CD4-positive, alpha-beta memory T cell (primary cell): ENCODE measurements at places on chromosomes 2 and 18.

GRCh38 chr2:3307901-3308300, 69.7 kb downstream of the EIPR1 start:
- H3K27me3 ChIP-seq: no peaks in the 10 kb centered on the region
- peaks cover 20% of the 10 kb centered on the region for H3K4me1 ChIP-seq
- no peak for DNase-seq

GRCh38 chr2:230441227-230441897, 25.4 kb downstream of the SP100 start:
- no peak overlapping the region for H3K4me3 ChIP-seq
- H3K36me3 ChIP-seq: peaks cover 37% of the 10 kb centered on the region
- peak overlapping the region; percentile 40 for H3K27ac ChIP-seq

GRCh38 chr2:223930103-223930976, 14.8 kb downstream of the WDFY1 start:
- H3K27ac ChIP-seq: no peak overlapping the region
- H3K4me1 ChIP-seq: peaks cover 39% of the 10 kb centered on the region
- H3K27me3 ChIP-seq: no peaks in the 10 kb centered on the region
- no peak for DNase-seq
- no peak overlapping the region for H3K4me3 ChIP-seq
- H3K36me3 ChIP-seq: no peaks in the 10 kb centered on the region

DNA sequence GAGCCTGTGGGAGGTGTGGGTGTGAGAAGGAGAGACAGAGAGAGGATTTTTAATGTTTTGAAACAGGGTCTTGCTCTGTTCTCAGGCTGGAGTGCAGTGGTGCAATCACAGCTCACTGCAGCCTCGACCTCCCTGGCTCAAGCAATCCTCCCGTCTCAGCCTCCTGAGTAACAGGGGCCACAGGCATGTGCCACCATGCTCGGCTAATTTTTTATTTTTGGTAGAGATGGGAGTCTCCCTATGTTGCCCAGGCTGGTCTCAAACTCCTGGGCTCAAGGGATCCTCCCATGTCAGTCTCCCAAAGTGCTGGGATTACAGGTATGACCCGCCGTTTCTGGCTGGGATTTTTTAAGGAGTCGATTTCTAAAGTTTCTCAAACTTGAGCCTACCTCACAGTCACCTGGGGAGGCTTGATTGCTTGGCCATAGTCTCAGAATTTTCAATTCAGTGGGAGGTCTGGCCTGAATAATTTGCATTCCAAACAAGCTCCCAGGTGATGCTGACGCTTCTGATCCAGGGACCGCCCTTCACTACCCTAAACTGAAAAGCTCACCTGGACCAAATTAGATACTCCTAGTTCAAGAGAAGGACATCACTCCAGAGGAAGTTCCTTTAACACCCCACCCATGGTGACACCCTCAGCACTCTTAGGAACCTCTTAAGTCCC, 70.8 kb upstream of the SLC1A4 start:
- peaks cover 10% of the 10 kb centered on the region for H3K4me1 ChIP-seq
- no peak for DNase-seq
- H3K4me3 ChIP-seq: peak overlapping the region; percentile 64
- H3K36me3 ChIP-seq: no peaks in the 10 kb centered on the region
- peak overlapping the region; percentile 32 for H3K27ac ChIP-seq

DNA sequence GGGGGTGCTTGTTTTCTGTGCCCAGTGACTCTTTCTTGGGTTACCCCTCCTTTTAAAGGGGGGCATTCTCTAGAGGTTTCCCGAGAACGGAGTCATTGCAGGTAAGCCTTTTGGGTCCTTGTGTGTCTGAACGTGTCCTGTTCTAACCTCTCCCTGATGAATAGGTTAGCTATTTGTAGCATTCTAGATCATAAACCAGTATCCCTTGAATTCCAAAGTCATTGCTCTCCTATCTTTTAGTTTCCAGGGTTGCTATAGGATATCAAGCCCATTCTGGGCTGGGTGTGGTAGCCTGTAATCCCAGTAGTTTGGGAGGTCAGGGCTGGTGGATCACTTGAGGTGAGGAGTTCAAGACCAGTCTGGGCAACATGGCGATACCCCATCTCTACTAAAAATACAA, 65.9 kb upstream of the YWHAQ start:
- no peak overlapping the region for H3K4me3 ChIP-seq
- H3K27ac ChIP-seq: no peak overlapping the region
- H3K36me3 ChIP-seq: no peaks in the 10 kb centered on the region
- DNase-seq: no peak
- no peaks in the 10 kb centered on the region for H3K27me3 ChIP-seq

GRCh38 chr2:84776011-84776410, 104.9 kb downstream of the TRABD2A start:
- H3K36me3 ChIP-seq: no peaks in the 10 kb centered on the region
- DNase-seq: no peak

DNA sequence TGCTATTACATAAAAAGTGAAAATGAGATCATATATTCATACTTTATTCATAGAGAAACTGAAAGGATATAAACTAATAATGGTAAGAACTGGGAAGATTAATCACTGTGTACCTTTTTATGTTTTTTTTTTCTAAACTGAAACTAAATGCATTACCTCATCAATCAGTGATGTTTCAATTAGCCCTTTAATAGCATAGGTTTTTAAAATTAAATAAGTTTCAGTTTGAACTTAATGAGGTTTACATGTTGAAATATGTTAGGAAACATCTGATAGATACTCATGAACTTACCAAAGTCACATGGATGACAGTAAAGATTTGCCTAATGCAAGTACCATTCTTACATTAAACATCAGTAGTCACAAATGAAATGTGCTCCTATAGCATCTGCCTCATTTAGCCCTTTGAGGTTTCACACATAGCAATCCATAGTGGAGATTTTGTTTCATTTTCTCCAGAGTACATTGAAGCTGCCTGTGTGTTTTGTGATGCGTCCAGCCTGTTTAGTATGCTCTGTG, 8.9 kb downstream of the MAPRE2 start:
- peaks cover 60% of the 10 kb centered on the region for H3K4me1 ChIP-seq
- no peak for DNase-seq
- no peaks in the 10 kb centered on the region for H3K27me3 ChIP-seq

DNA sequence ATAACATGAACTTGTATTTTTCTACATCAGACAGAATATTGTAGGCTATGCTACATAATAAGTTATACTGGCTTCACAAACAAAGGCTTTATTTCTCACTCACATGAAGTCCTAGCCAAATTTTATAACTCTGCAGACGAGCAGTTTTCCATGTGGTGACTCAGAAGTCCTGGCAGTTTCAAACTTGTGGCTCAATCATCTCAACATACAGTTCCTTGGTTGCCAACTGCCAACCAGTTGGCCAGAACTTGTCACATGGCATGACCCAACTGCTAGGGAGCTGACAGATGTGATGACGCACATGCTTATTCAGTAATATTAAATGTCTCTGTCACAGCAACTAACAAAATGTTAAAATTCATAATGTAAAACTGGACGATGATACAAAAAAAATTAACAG, 63.8 kb upstream of the ZC3H15 start:
- no peaks in the 10 kb centered on the region for H3K27me3 ChIP-seq
- no peaks in the 10 kb centered on the region for H3K36me3 ChIP-seq
- peaks cover 8% of the 10 kb centered on the region for H3K4me1 ChIP-seq
- H3K4me3 ChIP-seq: no peak overlapping the region
- no peak for DNase-seq

- no peak for DNase-seq
- no peaks in the 10 kb centered on the region for H3K27me3 ChIP-seq
- H3K4me1 ChIP-seq: peaks cover 52% of the 10 kb centered on the region
- H3K36me3 ChIP-seq: no peaks in the 10 kb centered on the region
Observed at GRCh38 chr18:51195086-51195450, 2.4 kb downstream of the MEX3C start.

DNA sequence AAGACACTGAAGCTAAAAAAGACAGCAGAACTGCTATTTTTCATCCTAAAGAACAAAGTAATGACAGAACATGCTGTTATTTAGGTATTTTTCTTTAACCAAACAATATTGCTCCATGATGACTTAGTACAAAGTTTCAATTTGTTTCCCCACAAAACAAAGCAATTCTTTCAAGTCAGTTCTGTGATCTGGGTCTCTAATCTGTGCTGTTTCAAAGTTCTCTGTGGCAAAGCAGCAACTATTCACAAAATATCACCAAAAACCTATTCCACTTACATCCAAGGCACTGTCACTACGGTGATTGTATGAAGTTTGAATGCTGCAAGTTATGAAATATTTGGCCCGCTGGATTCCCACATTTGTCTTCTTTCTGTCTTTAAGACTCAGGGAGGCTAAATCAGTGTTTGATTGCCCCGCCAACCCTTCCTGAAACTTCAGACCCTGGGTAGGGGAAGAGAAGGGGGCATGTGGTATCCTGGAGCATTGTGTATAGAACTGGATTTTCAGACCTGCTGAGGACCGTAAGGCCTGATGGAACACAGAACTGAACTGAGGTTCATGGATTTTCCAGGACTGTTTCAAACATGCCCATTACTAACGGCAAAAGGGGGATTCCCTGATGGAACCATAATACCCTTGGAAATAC, 13.1 kb upstream of the MFF start:
- no peaks in the 10 kb centered on the region for H3K4me1 ChIP-seq
- H3K36me3 ChIP-seq: no peaks in the 10 kb centered on the region
- no peak overlapping the region for H3K4me3 ChIP-seq
- no peak overlapping the region for H3K27ac ChIP-seq
- no peaks in the 10 kb centered on the region for H3K27me3 ChIP-seq

DNA sequence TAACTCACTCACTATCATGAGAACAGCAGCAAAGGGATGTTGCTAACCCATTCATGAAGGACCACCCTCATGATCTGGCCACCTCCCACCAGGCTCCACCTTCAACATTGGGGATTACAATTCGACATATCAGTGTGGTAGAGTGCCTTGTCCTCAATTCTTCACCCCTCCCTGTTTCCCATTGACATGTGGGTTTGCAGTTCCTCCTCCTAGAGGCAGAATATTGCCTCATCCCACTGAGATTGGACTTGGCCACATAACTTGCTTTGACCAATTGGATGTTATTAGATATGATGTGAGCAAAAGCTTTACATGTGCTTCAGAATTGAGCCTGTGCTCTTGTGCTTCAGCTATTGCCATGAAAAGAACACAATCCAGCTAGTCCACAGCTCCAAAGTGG, 217.0 kb upstream of the CXCR4 start:
- DNase-seq: no peak
- H3K27me3 ChIP-seq: no peaks in the 10 kb centered on the region
- no peaks in the 10 kb centered on the region for H3K36me3 ChIP-seq
- H3K27ac ChIP-seq: no peak overlapping the region
- no peaks in the 10 kb centered on the region for H3K4me1 ChIP-seq

GRCh38 chr2:85524336-85524908, 14.5 kb upstream of the MAT2A start:
- H3K36me3 ChIP-seq: no peaks in the 10 kb centered on the region
- H3K4me1 ChIP-seq: no peaks in the 10 kb centered on the region
- no peak overlapping the region for H3K4me3 ChIP-seq
- no peak for DNase-seq
- H3K27ac ChIP-seq: no peak overlapping the region

- H3K36me3 ChIP-seq: no peaks in the 10 kb centered on the region
- no peak overlapping the region for H3K4me3 ChIP-seq
- DNase-seq: no peak
- H3K27me3 ChIP-seq: no peaks in the 10 kb centered on the region
- no peak overlapping the region for H3K27ac ChIP-seq
- no peaks in the 10 kb centered on the region for H3K4me1 ChIP-seq
Observed at GRCh38 chr2:169452080-169452479, 27.2 kb upstream of the BBS5 start.

GRCh38 chr2:9573840-9574239, 18.2 kb upstream of the ADAM17 start:
- H3K36me3 ChIP-seq: no peaks in the 10 kb centered on the region
- no peaks in the 10 kb centered on the region for H3K4me1 ChIP-seq
- no peak for DNase-seq
- no peak overlapping the region for H3K4me3 ChIP-seq
- H3K27ac ChIP-seq: no peak overlapping the region

DNA sequence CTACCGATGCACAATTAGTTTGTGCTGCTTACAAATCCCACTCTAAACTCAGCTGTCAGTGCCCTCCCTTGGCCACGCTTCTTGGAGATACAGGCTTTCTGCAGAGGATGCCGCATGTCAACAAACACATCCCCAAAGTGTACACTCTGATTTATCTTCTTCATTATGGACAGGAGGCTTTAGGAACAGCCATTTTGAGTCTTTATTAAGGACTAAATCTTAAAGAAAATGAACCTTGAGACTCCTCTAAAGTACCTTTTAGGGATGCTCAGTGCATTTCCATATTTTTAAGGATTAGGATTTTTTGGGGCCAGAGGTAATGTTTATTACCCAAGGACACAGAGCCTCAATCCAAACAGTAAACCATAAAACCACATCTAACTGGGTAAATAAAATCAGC, 6.0 kb downstream of the EDAR start:
- no peak overlapping the region for H3K27ac ChIP-seq
- no peaks in the 10 kb centered on the region for H3K27me3 ChIP-seq
- no peak overlapping the region for H3K4me3 ChIP-seq
- no peak for DNase-seq

DNA sequence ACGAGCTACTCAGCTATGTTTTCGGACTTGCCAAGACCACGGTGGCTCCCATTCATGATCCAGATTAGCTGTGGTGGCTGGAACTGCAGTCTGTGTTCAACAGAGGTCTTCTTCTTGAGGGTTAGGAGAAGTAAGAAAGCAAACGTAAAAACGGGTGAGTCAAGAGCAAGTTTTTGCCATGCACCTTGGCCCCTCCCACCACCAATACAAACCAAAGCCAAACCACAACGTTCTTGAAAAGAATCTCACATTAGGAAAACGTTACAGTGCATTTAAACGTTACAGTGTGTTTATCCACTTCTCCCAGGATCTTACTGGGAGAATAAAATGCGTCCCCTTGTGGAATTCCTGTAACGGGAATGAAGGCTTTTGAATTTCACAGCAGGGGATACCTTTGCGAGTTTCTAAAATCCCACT, 725 bp downstream of the FBXO48 start:
- DNase-seq: peak; percentile 67
- H3K4me3 ChIP-seq: peak overlapping the region; percentile 85

- H3K4me3 ChIP-seq: no peak overlapping the region
- peak; percentile 36 for DNase-seq
- no peaks in the 10 kb centered on the region for H3K36me3 ChIP-seq
- no peak overlapping the region for H3K27ac ChIP-seq
Observed at GRCh38 chr2:238970553-238971081, 122.7 kb downstream of the TWIST2 start.

DNA sequence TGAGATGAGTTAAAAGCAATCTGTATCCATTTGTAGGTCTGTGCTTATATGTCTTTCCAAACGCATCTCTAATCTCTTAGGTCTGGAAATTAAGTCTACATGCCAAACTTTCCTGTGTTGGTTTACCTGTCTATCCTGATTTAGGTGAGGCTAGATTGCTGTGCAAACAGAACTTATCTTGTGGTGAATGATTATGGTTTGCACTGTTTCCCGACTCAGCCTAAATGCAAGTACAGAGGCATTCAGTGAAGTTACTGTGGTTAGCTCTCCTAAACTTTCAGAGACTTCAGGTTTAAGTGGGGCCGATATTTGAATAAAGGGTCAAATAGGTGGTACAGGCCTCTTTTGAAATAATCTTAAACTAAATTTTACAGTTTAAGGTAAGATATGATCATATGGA, 103.5 kb downstream of the ICOS start:
- no peak for DNase-seq
- H3K36me3 ChIP-seq: no peaks in the 10 kb centered on the region
- H3K4me1 ChIP-seq: peaks cover 4% of the 10 kb centered on the region
- H3K27me3 ChIP-seq: no peaks in the 10 kb centered on the region
